ENCODE measurements at places on chromosomes 3 and 15.

GRCh38 chr3:60594025-60594424, 657.2 kb downstream of the FHIT start:
- no peak for DNase-seq

DNA sequence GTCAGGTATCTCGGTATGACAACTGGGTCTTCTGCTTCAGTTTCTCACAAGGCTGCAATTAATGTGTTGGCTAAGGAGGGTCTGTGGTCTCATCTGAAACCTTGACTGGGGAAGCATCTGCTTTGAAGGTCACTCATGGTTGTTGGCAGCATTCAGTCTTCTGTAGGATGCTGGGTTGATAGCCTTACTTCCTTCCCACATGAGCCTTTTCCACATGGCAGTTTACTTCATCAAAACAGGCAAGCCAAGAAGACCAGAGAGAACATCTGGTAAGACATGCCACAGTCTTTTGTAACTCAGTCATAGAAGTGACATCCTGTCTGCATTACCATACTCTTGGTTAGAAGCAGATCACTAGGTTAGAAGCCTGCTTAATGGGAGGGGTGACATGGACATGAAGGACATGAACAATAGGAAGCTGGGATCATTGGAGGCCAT, 49.5 kb downstream of the CMC1 start:
- DNase-seq = no peak

DNA sequence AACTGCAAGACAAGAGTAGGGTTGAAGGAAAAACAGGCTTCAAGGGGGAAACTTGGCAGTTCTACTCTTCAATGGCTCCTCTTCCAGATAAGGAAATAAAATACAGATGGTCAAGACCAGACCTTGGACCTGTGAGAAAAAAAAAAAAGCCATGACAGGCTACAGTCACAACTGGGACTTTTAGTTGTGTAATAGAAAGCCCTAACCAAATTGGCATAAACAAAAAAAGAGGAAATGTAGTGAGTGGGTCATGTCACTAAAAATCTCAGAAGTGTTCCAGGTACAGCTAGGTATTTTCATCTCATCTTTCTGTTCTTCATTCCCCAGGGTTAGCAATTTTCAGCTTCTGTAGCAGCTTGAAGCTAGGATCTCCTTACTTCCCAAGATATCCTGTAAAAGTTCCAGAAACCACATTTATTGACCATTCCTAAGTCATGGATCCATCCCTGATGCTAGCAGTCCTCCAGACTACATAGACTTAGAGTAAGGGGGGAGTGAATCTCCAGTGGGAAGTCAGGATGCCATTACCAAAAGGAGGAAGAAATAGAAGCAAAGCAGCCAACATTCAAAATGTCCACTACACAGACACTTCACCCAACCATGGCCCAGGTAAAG, 61.0 kb upstream of the CSTA start:
- no peak for DNase-seq

- no peak for DNase-seq
These were observed 4.6 kb downstream of the LOXL1 start for GRCh38 chr15:73930790-73931281.

GRCh38 chr15:37361621-37362020, 261.3 kb upstream of the MEIS2 start:
- no peak for DNase-seq

GRCh38 chr3:12903000-12903800, 61.8 kb upstream of the RPL32 start:
- no peak for DNase-seq

Measured in stimulated activated CD8-positive, alpha-beta memory T cell treated with anti-CD3 and anti-CD28 coated beads, Interleukin-12 subunit alpha, Interleukin-12 subunit beta, amount 100 ng/mL, for 1 hour (primary cell).